Activated CD4-positive, alpha-beta T cell treated with anti-CD3 and anti-CD28 coated beads for 1 hour (primary cell): ENCODE measurements at places on chromosomes 13 and 19.

DNA sequence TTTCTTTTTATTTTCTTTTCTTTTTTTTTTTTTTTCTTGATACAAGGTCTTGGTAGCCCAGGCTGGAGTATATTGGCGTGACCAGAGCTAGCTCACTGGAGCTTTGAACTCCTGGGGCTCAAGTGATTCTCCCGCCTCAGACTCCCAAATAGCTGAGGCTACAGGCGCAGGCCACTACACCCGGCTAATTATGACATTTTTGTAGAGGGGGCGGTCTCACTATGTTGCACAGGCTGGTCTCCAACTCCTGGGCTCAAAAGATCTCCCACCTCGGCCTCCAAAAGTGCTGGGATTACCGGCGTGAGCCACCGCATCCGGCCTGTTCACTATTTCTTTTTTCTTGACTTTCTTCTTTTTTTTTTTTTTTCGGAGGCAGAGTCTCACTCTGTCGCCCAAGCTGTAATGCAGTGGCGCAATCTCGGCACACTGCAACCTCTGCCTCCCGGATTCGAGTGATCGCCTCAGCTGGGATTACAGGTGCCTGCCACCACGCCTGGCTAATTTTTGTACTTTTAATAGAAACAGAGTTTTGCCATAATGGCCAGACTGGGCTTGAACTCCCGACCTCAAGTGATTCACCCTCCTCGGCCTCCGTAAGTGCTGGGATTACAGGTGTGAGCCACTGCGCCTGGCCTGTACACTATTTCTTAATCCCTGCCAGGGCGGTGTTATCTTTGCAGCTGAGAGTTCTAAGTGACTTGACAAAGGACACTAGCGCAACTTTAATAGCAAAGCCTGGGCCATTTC lies 37.1 kb upstream of the LSM14A start:
- no peak for DNase-seq

DNA sequence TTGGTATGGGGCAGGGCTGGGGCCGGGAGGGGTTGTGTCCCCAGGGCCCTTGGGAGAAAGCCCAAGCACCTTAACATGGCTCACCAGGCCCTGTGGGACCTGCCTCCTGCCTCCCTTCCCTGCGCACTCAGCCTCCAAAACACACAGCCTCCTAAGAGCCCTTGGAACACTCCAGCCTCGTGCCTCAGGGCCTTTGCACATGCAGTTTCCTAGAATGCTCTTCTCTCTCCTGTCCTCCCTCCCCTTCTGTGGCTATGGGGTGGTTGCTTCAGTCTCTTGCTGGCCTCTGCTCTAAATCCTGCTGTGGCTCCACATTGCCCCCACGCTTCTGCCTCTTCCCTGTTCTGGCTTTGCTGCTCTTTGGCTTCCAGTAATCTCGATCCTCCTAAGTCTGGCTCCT lies 23.7 kb downstream of the HIF3A start:
- DNase-seq, result no peak

GRCh38 chr13:73684286-73684685 lies 449.9 kb downstream of the KLF12 start:
- DNase-seq, result no peak

DNA sequence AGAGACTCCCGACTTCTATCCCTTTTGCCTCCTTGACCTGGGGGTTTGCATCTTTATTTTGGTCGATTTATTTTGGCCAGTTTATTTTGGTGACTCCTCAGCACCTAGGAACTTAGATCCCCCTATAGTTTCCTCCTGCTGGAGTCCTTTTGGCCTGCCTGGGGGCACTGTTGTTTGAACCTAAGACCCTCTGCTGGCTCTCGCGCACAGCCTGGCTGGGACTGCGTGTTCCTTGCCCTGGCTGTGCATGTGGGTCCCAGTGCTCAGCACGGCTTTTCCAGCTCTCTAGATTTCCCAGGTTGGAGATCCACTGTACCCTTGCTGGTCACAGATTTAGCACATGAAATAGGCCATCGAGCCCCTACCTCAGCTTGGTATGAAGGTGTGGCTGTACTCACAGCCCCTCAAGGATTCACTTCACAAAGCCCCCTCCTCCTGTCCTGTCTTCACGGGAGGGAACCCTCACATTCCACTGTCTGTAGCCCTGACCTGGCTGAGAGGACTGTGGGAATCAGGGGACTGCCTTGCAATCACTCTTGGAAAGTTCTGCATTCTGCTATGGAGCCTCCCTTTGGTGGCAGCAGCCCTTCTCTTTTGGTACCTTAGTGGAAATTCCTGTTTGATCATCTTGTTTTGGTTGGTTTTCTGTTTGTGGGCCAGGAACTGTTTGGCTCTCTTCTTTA lies 8.3 kb downstream of the UBAC2 start:
- no peak for DNase-seq

DNA sequence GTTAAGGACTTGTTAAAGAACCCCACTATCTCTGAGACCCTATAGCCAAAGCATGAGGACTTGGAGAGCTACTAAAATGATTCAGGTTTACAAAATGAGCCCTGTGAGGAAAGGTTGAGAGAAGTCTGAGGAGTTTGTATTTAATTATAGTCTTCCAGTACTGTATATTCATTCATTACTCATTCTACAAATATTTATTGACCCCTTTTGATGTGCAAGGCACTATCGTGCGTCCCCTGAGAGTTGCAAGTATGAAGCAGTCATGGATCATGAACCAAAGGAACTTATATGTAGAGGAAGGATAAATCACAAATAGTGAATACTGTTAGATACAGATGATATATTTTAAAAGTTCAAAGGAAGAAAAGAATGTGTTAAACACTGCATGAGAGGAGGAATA lies 84.4 kb downstream of the DNAJC15 start:
- no peak for DNase-seq

- DNase-seq, result no peak
These were observed 142.8 kb downstream of the KLF5 start for GRCh38 chr13:73201626-73202025.

DNA sequence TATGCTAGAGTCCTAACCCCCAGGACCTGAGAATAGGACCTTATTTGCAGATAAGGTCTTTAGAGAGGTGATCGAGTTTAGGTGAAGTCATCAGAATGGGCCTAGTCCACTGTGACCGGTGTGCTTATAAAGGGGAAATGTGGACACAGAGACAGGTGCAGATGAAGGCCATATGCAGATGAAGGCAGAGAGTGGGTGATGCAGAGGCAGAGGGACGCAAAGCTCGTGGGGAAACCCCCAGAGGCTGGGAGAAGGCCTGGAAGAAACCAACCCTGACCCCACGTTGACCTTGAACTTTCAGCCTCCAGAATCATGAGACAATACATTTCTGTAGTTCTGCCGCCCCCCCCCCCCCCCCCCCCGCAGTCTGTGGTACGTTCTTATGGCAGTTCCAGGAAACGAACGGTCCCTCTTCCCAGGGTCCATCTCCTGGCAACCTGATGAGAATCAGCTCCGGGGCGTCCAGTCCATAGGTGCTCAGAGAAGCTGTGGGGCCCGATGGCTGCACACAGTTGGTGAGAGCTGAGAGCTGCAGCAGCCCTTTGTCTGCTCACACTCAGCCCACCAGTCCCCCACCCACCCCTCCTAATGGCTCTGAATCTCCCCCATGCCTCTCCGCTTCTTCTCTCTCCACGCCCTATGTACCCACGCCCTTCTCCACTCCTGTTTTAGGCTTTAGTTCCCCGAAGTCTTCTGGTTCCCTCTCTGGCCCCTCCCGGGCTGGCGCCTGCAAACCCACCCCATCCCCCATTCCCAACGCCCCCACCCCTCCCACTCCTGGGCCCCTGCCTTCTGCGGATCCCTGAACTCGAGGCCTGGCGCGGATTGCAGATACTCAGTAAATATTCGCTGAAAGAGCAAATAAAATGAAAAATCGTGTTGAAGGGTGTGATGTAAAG lies 218.3 kb upstream of the MAB21L1 start:
- no peak for DNase-seq

GRCh38 chr13:47903836-47904235 lies 97.2 kb downstream of the SUCLA2 start:
- DNase-seq, result no peak

DNA sequence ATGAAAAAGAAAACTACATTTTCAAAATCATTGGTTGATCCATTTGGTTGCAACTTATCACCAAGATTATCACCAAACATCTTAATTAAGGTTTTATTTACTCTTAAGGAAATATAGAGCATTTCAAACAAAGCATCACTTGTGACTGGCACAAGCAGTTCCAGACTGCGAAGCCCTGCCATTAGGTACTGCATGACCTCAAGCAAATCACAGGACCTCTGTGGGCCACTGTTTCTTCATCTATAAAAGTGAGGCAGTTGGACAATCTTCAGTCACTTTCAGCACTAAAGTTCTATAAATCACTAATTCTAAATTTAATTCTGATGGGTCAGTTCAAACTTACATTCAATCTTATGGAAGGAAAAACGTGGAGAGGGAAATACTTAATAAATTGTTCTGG lies 2.0 kb downstream of the ELF1 start:
- no peak for DNase-seq

GRCh38 chr19:51121257-51121656 lies 3.4 kb upstream of the SIGLEC9 start:
- DNase-seq, result no peak

GRCh38 chr13:74036373-74036772 lies 97.8 kb downstream of the KLF12 start:
- no peak for DNase-seq

- DNase-seq, result no peak
These were observed 431.4 kb downstream of the TBC1D4 start for GRCh38 chr13:75050419-75051046.

GRCh38 chr13:95783747-95784146 lies 106.8 kb downstream of the DNAJC3 start:
- no peak for DNase-seq

DNA sequence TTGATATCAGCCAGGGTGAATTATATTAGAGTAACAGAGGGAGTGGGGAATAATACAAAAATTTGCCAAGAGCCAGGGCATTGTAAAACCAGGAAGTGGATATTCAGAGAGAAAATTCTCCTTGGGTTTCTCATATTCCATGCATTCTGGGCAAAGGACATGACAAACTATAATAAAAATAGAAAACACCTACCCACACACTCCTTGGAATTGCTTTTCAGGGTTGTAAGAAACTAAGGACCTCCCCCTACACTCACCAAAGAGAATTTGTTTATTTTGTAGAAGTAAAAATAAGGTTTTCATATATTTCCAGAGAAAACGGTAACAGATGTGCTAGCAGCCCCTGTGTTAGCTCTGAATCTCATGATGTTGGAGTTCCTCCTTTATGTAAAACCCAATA lies 649.6 kb downstream of the SLITRK1 start:
- no peak for DNase-seq

DNA sequence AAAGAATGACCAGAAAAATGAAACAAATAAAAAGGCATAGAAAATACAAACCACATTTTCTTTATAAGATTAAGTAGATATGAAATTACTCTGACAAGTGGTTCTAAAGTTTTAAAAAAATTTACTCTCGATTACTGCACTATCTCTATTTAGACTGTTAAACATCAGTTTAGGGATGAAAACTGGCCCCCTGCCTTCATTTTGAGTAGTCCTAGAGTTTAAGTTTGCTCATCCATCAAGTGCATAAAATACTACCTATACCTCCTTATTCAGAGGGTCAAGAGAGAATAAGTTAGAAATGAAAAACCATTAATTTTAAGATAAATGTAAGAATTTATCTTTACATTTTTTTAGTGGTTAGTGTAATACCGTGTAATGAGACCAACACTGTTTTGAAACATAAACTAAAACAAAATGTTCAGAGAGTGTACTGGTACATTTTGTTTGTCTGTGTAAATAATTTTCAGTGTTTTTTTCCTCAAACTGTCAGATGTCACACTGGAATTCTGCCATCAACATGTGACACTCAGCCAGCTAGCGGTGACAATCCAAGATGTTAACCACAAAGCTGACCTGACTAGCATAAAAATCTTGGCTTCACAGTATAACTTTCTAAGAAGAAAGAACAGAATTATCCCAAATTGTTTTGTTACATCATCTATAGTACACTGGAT lies 184.8 kb upstream of the PCDH20 start:
- no peak for DNase-seq

GRCh38 chr13:99250982-99251825 lies 7.0 kb downstream of the GPR18 start:
- DNase-seq, result no peak

DNA sequence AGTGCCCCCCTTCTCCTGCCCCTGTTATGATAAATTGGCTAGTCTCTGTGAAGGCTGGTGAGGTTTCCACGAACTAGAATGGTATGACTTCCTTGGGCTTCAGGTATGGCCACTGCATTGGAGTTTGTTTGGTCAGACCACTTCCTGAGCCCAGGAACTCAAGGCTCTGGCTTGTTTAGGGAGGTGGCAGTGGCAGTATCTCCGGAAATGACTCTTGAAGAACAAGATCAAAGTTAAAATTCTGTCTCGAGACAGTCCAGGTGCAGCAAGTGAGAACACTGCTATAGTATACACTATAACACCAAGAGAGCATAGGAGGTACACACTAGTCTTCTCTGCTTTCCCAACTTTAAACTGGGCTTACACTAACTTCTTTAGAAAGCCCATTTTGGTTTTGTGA lies 309.1 kb downstream of the KLF12 start:
- DNase-seq, result no peak

- no peak for DNase-seq
These were observed 112.4 kb downstream of the KATNAL1 start for GRCh38 chr13:30194906-30195305.

DNA sequence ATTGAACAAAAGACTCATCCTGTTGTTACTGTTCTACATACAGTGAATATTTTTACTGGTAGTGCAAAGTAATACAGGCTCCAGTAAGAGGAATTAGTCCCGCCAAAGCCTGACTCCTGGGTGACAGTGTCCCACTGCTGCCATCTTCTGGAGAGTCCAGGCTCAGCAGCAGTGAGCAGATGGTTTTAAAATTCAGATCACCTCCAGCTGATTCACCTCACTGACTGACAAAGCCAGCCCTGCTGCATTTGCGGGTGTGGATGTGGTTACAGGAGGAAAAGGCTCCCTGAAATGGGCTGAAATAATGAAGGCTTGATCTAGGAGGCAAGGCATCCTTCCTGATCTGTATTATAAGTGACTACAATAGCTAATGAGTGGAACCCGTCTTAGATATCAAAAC lies 18.3 kb downstream of the PABPC3 start:
- peak; percentile 27 for DNase-seq

- no peak for DNase-seq
These were observed 99.0 kb downstream of the PCDH20 start for GRCh38 chr13:61316647-61317046.

- no peak for DNase-seq
These were observed 19.6 kb downstream of the FRY start for GRCh38 chr13:32051156-32051555.

- DNase-seq, result no peak
These were observed 9.2 kb downstream of the ONECUT3 start for GRCh38 chr19:1762243-1763117.

- no peak for DNase-seq
These were observed 72.9 kb downstream of the STK24 start for GRCh38 chr13:98504029-98504351.

- DNase-seq, result no peak
These were observed 18.5 kb downstream of the MYBPC2 start for GRCh38 chr19:50451223-50451534.

- no peak for DNase-seq
These were observed 37.6 kb upstream of the IGFL1 start for GRCh38 chr19:46191972-46192371.

DNA sequence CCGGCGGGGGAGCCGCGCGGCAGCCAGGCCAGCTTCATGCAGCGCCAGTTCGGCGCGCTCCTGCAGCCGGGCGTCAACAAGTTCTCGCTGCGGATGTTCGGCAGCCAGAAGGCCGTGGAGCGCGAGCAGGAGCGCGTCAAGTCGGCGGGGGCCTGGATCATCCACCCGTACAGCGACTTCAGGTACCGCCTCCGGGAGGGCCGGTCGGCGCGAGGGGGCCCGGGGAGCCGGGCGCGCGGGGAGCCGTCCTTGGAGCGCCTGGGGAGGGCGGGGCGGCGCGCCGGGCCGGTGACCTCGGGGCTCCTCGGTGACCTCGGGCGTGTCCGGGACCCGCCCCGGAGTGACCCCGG lies 690 bp downstream of the HCN2 start:
- no peak for DNase-seq
